Fibroblast of skin of back (primary cell): ENCODE measurements at places on chromosomes 11 and 22.

GRCh38 chr11:112364962-112365481 is 104.4 kb upstream of the PLET1 start:
- DNase-seq = peak; percentile 76

GRCh38 chr11:87405843-87406242 is 368.1 kb downstream of the TMEM135 start:
- peak; percentile 59 for DNase-seq

- DNase-seq = no peak
Observed at GRCh38 chr22:23684561-23685031, 6.2 kb upstream of the RGL4 start.

DNA sequence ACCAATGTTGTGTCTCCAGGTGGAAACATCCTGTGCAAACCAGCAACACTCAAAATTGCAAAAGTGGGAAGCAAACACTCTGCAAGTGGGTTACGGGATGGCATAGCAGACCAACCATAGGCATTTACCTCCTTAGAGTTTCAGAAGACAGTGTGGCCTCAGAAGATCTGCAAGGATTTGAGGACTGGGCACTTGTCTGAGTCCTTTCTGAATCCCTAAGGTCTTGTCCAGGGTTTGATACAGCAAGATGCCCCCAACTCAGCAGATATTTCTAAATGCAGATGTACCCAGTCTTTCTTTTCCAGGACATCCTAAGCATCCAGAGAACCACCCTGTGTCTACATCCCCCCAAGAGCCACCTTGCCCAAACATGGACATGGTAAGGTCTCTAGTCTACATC is 51.7 kb upstream of the SHANK2 start:
- no peak for DNase-seq

- DNase-seq = no peak
Observed at GRCh38 chr22:22742641-22743040, 98.2 kb downstream of the GGTLC2 start.

DNA sequence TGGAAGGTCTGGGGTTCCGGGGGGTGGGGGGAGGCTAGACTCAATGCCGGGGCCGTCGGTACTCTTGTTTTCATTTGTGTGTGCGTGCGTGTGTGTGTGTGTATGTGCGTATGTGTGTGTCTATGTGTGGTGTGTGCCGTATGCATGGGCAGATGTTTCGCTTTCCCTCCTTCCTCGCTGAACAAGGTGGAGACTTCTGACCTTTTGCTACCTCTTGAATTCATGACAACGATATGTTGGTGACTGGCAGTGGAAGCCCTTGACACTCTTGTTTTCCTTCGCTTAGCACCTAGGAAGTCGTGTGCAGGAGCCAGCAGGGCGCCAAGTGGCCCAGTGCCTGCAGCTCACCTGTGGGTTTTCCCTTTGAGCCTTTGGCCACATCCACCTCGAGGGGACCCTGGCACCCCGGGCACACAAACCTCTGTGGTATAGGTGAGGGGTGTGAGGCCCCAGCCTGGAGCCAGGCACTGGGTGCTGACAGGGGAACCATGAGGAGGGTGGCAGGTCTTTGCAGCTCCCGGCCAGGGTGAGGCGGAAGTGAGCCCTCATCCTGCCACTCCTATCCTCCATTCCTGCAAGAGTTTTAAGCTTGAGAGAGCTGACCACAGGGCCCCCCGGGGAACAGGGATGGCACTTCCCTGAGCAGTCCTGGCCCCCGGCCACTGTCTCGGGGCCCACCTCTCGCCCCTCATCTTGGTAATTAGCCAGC is 19.3 kb upstream of the TMEM191C start:
- peak; percentile 8 for DNase-seq

GRCh38 chr11:111347723-111348115 is 31.4 kb downstream of the POU2AF1 start:
- peak; percentile 56 for DNase-seq

DNA sequence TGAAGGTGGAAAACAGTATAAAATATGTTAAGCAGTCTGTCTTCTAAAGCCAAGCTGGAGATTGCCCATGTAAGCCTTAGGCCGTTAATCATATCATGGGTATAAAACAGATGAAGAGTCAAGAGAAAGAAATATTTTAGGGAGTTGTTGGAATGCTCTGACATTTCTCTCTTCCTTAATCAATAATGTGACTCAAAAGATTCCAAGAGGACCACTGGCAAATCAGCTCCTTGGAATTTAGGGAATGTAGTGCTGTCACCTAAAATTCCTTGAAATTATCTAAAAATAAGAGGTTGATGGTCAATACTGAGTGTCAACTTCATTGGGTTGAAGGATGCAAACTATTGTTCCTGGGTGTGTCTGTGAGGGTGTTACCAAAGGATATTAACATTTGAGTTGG is 525.9 kb downstream of the KCNA4 start:
- peak; percentile 24 for DNase-seq

DNA sequence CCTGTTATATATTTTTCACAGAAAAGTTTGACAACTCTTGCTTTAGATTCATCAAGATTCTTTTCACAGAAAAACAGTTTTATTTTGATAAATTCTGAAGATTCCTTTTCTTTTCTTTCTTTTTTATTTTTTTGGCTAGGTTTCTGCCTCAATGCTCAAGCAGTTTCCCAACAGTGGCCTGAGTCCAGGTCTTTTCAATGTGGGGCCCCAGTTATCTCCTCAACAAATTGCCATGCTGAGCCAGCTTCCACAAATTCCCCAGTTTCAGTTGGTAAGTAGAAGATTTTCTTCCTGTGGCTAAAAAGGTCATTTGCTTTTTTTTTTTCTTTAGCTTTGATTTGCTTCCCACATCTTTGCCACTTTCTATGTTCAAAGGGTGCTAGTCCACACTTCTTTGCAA is 46.0 kb upstream of the ADSL start:
- DNase-seq = no peak

- peak; percentile 81 for DNase-seq
Observed at GRCh38 chr22:41217553-41218157, 12.5 kb downstream of the L3MBTL2 start.

GRCh38 chr11:2587132-2587930 is 112.5 kb downstream of the KCNQ1OT1 start:
- no peak for DNase-seq

DNA sequence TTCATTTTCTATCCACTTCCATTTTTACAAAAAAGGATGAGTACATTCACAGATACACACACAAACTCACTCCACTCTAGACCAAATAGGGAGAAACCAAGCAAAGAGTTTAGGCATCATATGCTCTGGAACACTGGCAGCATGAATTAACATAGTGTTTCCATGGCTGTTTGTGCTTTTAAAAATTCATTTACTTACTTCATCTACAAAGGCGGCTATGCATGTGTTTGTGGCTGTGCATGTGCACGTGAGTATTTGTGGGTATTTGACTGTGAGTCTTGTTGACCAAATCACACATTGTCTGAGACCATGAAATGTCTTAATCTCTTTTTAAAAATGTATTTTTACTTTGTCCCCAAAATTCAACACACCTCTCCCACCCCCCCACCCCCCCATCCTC is 203.0 kb upstream of the SESN3 start:
- DNase-seq = no peak

GRCh38 chr11:122594986-122595645 is 60.4 kb upstream of the UBASH3B start:
- peak; percentile 27 for DNase-seq
